ENCODE measurements at places on chromosomes 6 and 20.

GRCh38 chr6:101434601-101435000 lies 41.1 kb downstream of the GRIK2 start:
- DNase-seq, result no peak

DNA sequence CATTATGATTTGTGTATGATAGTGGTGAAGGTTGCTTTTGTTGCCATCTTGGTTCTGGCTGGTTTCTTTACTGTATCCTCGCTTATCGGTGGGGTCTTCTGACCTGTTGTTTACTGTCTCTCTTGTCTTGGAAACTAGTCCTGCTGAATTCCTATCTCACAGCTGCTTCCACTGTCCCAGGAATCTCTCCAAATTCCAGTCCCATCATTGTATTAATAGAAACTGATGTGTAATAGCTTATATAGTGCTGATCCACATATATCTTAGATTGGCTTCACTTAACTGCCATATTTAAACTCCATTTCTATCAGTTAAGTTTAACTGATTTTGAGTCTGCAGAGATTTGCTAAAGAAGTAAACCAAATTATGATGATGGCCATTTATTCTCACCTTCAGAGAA lies 5.9 kb downstream of the GTF2H5 start:
- no peak for DNase-seq

DNA sequence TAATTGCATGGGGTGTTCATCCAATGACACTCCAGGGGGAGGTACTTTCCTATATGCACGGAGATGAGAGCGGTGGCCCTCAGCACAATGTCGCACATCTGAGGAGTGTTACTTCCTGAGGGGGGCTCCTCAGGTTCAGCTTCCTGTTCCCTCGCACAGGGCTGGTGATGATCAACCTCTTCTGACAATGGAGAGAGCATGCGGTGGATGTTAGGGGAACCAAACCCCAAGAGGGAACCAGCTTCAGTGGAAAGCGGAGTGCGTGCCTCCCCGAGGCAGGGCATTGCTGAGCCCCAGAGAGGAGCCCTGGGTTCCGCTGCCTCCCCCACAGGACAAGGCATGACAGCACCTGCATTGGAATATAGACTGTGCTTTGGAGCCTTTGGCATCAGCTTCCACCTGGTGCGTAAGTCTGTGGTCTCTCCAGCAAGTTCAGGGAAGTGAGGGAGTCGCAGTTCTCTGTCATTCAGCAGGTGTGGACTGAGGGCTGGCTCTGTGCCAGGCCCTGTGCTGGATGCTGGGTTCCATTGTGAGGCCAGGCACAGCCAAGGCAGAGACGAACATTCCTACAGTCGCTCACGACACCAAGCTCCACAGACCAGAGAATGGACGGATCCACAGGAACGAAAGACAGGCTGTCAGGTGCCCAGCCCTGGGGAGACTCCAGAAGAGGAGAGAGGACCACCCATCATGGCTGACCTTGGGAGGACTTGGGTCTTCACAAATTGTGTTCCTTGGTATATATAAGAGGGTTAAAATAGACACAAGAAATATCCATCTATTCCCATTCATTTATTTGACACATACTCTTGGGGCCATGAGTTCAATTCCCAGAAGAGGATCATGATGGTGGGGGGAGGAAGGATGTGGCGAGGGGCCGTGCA lies 3.9 kb upstream of the ZNF831 start:
- DNase-seq, result peak; percentile 48

DNA sequence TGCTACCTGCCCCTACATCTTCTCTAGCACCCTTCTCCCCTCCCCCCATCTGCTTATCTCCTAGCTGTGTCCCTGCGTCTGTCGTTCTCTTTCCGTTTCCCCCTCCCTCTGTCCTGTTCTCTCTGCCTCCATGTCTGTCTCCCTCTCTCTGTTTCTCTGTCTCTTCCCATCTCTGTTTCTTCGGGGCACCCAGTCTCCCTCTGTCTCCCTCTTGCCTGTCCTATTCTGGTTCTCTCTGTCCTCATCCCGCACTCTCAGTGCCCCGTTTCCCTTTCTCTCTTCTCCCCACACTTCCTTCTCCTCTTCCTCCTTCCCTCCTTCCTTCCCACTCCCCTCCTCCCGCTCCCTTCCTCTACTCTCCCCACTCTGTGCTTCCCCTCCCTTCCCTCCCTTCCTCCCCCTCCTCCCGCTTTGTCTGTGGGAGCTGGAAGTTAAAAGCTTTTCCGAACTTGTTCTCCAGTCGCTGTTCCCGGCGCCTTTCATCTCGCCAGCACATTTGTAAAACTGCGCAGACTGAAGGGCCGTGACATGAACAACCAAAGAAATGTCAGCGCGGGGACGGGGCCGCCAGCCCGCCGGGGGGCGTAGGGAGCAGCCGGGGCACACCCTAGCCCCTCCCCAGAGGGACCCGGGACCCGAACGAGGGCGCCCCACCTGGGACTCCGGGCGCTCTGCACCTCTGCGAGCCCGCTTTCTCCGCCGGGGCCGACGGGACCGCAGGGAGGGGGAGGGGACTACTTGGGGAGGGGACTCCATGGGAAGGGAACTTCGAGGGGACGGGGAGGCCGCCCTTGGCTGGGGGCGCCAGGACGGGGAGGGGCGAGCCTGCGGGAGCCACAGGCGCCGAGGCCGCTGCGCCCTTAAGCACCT lies 4.0 kb upstream of the CDH22 start:
- DNase-seq, result no peak

DNA sequence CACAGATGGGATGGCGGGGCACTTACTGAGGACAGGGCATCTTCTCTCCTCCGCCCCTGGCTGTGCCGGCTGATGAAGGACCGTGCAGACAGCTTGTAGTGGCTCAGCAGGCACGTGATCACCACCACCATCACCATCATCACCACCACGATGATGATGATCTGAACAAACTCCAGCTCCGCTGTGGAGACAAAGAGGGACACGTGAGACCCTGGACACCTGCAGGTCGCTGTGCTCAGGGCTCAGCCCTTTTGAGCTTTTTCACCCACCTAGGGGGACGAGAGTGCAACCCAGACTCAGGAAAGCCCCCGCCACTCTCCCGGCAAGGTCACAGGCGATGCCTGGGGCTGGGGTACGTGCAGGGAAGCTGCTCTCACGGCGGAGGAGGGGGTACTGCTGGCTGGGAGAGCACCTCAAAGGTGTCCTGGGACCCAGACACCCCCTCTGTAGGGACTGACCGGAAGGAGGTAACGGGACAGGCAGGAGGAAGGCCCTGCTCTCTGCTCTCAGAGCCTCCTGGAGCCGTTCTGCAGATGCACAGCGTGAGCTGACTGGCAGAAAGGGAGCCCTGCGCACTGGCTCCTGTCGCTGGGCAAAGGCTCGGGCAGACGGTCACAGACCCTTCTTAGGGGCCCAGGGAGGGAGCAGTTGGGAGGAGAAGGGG lies 39.4 kb upstream of the ZBP1 start:
- no peak for DNase-seq

DNA sequence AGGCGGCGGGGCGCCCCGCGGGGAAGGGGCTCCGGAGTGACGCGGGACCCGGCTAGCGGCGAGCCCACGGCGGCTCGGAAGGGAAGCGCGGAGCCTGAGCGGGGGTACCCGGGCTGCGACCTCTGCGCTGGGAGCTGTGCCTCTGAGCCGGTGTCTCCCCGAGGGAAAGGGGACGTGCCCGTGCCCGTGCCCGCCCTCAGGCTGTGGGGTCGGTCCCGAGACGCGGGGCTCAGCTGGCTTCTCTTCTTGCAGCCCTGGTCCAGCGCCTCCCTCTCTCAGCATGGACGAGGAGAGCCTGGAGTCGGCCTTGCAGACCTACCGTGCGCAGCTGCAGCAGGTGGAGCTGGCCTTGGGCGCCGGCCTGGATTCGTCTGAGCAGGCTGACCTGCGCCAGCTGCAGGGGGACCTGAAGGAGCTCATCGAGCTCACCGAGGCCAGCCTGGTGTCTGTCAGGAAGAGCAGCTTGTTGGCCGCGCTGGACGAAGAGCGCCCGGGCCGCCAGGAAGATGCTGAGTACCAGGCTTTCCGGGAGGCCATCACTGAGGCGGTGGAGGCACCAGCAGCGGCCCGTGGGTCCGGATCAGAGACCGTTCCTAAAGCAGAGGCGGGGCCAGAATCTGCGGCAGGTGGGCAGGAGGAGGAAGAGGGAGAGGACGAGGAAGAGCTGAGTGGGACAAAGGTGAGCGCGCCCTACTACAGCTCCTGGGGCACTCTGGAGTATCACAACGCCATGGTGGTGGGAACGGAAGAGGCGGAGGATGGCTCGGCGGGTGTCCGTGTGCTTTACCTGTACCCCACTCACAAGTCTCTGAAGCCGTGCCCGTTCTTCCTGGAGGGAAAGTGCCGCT lies 686 bp downstream of the ZGPAT start:
- no peak for DNase-seq

DNA sequence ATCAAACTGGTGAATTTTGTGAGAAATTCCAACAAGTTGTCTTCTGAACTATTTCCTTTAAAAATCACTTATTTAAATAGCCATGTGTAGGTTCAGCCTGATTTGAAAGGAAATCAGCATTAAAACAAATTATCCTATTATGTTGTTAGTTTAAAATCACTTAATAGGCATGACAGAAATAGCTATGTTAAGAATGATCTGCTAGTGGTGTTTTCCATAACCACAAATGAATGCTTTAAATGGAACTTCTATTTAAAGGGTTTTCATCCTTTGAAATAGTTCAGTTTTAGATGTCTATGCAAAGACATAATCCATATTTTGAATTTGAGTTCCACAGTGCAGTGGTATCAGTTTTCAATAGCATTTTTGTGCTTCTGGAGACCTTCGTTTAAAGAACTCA lies 120.1 kb downstream of the PLEKHG1 start:
- no peak for DNase-seq

DNA sequence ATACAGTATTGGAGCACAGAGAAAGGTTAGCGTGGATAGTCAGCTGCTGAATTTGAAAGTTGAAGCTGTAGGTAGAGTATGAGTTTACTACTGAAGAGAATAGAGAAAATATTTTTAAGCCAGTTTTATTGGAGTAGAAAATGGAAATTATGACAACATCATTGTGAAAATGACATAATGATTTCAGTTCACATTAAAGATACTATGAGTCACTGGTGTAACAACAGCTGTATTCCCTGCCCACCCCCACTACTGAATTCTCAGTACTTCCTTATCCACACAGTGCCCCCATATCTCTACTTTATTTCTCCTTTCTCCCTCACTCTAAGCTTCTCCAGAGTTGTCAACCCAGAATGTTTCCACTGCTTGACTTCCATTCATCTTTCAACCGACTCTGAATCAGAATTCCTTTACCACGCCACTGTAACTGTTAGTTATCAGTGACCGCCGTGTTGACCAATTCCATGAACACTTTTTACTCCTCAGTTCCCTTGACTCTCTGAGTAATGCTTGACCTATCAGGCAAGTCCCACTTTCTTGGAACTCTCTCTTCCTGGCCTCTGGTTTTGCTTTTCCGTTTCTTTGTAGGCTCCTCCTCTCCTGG lies 139.6 kb downstream of the AIG1 start:
- no peak for DNase-seq

DNA sequence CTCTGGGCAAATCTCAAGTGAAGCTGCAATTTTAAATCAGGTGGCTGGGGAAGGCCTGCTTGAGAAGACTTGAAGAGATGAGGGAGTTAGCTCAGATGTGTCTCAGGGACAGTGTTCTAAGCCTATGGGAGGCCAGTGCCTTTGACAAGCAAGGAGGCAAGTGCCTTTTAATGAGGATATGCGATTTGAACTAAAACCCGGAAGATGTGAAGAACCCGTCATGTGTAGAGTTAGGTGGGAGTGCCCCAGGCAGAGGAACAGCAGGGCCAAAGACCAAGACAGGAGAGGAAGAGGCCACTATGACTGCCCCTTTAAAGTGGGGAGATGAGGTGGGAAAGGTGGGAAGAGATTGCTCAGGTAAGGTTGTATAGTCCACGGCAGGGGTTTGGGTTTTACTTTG lies 71.9 kb downstream of the SLX4IP start:
- DNase-seq, result no peak

DNA sequence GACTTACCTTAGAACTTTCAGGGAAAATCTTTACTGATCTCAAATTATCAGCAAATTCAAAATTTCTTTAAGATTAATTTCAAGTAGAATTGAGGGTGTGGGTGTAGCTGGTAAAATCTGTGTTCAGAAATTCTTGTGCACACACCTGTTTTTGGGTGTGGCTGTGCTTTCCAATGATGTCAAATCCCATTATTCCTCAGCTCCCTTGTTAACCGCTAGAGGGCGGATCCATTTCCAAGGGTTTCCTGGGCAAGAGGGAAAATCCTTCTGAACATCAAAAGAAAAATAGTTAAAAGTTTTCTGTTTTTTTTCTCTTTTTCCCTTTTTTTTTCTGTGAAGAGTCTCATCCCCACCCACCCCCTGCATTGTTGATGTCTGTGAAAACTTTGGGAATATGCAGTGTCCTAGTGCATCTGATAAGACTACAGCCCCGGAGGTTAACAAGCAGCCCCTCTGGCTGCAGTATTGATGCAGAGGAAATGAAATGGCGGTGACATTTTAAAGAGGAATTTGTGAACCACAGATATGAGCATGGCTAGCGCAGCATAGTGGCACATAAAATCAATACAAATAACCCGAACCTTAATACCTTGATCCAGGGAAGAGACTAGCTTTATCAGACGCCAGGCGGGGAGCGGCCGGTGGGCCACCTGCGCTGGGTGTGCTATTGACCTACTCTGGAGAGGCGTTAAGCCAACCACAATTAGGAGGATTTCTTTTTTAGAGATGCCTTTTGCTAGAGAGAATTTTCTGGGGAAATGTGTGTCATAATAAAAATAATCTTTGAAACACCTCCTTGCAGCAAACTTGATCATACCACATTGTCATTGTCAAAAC lies 130.9 kb downstream of the FOXA2 start:
- no peak for DNase-seq

DNA sequence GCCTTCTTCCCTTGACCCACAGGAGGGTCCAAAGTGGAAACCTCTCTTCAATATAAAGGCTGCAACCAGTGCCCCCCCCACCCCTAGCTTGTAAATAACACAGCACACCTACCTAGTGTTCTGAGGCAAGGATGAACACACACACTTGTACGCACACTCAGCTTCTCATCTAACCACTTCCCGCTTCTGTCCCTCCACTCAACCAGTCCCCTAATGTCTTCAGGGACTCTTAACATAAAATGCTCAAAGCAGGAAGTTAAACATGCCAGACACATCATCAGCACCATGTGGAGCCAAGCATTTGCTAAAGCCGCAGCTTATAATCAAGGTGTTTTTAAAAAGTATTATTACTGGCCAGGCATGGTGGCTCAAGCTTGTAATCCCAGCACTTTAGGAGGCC lies 35.3 kb downstream of the FOXQ1 start:
- no peak for DNase-seq

DNA sequence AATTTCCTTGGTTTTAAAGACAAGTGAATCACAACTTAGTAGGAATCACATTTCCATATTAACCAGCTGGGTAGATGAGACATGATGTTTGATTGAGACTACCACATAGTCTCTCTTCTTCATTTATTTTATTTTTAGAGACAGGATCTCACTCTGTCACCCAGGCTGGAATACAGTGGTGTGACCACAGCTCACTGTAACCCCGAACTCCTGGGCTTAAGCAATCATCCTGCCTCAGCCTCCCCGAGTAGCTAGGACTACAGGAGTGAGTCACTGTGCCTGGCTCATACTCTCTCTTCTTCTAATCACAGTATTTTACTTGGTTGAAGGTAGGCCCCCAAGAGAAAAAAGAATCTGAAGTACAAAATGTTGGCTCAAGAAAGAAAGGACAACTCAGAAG lies 80.2 kb upstream of the ASF1A start:
- DNase-seq, result no peak

GRCh38 chr6:144657691-144658090 lies 372.6 kb downstream of the UTRN start:
- no peak for DNase-seq
